Cardiac muscle cell (in vitro differentiated cells and primary cell): ENCODE measurements at places on chromosomes 11 and 22.

DNA sequence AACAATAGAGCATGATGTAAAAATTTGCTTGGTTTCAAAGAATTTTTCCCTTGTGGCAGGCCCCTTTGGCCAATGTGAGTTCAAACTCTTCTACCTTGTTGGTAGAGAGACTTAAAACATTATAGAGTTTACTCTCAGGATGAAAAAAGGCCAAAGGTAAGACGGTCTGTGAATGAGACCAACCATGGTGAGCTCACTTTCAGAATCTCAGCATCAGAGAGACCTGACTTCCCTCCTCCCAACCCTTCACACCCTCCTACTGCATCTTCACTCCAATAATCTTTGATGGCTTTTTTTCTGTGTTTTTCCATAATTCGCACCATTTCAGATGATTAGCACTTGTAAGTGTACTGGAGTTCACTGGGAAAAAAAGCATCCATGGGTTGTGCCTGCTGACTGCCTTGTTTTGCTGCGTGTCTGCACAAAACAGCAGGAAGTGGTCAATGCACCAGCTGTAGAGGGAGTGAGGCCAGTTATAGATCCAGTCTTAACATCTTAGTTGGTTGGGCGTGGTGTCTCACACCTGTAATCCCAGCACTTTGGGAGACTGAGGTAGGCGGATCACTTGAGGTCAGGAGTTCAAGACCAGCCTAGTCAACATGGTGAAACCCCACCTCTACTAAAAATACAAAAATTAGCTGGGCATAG lies 64.1 kb downstream of the SLC1A2 start:
- H3K27me3 ChIP-seq: no peaks in the 10 kb centered on the region
- H3K4me1 ChIP-seq: peaks cover 13% of the 10 kb centered on the region
- no peak overlapping the region for H3K27ac ChIP-seq
- no peak for DNase-seq
- H3K4me3 ChIP-seq: no peak overlapping the region

GRCh38 chr22:27635435-27635834 lies 166.1 kb downstream of the MN1 start:
- H3K27me3 ChIP-seq: no peaks in the 10 kb centered on the region
- H3K36me3 ChIP-seq: no peaks in the 10 kb centered on the region
- no peak overlapping the region for H3K27ac ChIP-seq
- no peak overlapping the region for H3K4me3 ChIP-seq
- DNase-seq: no peak
- H3K4me1 ChIP-seq: peaks cover 31% of the 10 kb centered on the region

- no peaks in the 10 kb centered on the region for H3K27me3 ChIP-seq
- no peak for DNase-seq
- no peak overlapping the region for H3K27ac ChIP-seq
- no peaks in the 10 kb centered on the region for H3K36me3 ChIP-seq
- no peak overlapping the region for H3K4me3 ChIP-seq
Measured at GRCh38 chr11:46034041-46034440, 87.2 kb downstream of the PHF21A start.

DNA sequence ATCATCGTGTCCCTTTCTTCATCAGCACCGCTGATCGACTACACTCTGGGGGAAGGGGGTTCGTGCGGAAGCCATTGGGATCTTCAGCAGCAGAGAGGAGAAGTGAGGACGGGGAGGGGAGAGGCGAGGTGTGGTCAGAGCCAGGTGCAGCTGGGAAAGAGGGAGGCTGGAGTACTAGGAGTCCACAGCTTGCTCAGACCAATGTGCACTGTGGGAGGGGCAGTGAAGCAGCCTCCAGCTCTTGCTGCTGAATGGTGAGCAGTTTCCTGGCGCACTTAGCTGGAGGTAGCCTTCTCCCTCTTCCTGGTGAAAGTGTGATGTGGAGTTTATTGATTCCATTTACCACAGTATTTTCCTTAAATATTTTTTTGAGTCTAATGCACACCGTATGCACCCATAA lies 99.0 kb upstream of the NECTIN1 start:
- H3K36me3 ChIP-seq: no peaks in the 10 kb centered on the region
- no peak for DNase-seq
- H3K4me1 ChIP-seq: no peaks in the 10 kb centered on the region
- no peak overlapping the region for H3K4me3 ChIP-seq
- no peak overlapping the region for H3K27ac ChIP-seq

GRCh38 chr11:75966537-75967287 lies 151.7 kb downstream of the UVRAG start:
- H3K27me3 ChIP-seq: no peaks in the 10 kb centered on the region
- H3K4me3 ChIP-seq: no peak overlapping the region
- peak; percentile 89 for DNase-seq
- no peaks in the 10 kb centered on the region for H3K4me1 ChIP-seq

DNA sequence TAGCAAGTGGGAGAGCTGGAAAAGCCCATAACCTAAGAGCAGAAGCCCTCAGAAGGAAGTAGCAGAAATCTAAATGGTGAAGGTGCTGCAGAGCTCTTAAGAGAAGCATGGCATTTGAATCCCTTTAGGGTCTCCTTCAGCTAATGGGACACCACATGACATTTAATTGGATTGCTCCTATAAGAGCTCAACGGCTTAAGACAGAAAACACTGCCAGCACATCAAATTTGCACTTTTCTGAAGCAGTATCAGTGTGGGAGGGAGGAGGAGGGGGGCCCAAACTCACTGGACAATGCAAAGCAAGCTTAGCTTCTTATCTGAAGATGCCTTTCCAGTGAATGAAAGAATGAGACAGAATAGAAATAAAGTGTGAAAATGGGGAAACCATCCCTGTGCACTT lies 287.9 kb upstream of the MTNR1B start:
- no peak for DNase-seq
- no peak overlapping the region for H3K27ac ChIP-seq
- no peaks in the 10 kb centered on the region for H3K27me3 ChIP-seq

DNA sequence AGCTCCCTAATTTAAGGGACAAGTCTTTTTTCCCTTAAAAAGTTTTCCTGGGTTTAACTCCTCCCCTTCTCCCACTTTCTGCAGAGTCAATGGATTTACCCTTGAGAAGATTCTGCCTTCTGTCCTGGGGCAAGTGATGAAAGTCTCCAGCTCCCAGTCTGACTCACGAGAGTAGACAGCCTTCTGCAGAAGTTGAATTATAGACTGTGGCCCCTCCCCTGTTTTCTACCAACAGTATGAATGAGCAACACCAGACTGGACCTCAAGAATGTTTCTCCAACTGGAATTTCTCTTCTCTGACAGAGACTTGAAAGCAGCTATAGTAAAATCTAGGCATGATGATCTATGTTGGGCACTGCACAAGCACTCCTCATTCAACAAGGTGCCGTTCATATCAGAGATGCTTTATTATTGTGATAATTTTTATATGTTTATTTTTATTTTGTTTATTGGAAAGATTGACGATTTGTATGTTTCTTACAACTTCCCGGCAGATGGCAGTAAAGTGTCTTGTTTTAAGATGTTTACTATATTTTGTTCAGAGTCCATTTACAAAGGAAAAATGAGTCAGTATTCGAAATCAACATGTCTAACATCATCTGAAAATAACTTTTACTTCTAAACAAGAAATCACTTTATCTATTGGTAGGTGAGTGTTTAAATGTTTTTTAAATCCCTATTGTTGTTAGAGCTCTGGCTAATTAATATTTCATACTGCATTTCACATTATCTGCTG lies 56.6 kb downstream of the LMO2 start:
- no peak overlapping the region for H3K4me3 ChIP-seq
- H3K36me3 ChIP-seq: no peaks in the 10 kb centered on the region
- H3K27me3 ChIP-seq: peaks cover 20% of the 10 kb centered on the region
- H3K27ac ChIP-seq: no peak overlapping the region

GRCh38 chr11:44629732-44630345 lies 64.4 kb downstream of the CD82 start:
- no peaks in the 10 kb centered on the region for H3K27me3 ChIP-seq
- H3K36me3 ChIP-seq: no peaks in the 10 kb centered on the region
- no peak overlapping the region for H3K4me3 ChIP-seq
- peaks cover 13% of the 10 kb centered on the region for H3K4me1 ChIP-seq
- no peak for DNase-seq

DNA sequence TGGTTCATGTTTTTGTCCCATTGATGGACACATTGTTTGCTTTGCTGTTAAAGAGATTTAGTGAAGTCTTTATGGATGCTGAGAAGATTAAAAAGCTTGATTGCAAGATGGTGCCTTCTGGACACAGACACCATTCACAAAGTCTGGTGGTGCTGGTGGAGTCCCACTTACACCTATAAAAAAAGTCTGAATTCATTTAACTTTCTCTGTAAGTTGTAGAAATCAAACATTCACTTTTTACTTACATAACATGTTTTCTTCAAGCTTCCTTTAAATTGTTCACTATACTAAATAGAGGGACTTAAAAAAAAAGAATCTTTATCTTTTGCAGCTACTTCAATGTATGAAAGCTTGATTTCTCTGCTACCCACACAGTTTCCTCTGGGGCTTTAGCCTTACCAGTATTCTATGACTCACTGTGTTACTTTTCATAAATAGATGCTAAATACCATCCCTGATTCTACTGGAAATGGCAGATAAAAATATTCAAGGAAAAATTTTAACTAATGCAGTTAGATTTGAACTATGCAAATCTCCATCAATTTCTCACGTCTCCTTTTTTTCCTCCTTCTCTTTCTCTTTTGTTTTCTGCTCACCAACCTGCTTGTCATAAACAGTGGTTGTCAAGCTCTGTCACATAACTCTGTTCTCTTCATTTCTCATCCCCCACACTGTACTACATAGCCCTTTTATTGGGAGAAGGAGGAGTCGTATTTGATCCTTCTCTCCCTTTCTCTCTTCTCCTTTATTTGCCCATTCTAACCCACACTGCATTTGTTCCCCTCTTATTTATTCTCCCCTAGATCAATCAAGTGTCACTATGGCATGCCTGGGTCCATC lies 89.7 kb downstream of the FAM76B start:
- H3K36me3 ChIP-seq: no peaks in the 10 kb centered on the region
- no peak overlapping the region for H3K27ac ChIP-seq
- peak; percentile 62 for DNase-seq

GRCh38 chr22:49900441-49901230 lies 17.6 kb downstream of the ALG12 start:
- no peaks in the 10 kb centered on the region for H3K4me1 ChIP-seq
- no peak for DNase-seq
- H3K27ac ChIP-seq: no peak overlapping the region
- no peaks in the 10 kb centered on the region for H3K36me3 ChIP-seq
- no peak overlapping the region for H3K4me3 ChIP-seq
- H3K27me3 ChIP-seq: no peaks in the 10 kb centered on the region

GRCh38 chr11:36210529-36210928 lies 78.7 kb downstream of the COMMD9 start:
- H3K4me1 ChIP-seq: no peaks in the 10 kb centered on the region
- H3K4me3 ChIP-seq: no peak overlapping the region
- no peak overlapping the region for H3K27ac ChIP-seq
- DNase-seq: no peak
- H3K36me3 ChIP-seq: no peaks in the 10 kb centered on the region
- H3K27me3 ChIP-seq: no peaks in the 10 kb centered on the region

DNA sequence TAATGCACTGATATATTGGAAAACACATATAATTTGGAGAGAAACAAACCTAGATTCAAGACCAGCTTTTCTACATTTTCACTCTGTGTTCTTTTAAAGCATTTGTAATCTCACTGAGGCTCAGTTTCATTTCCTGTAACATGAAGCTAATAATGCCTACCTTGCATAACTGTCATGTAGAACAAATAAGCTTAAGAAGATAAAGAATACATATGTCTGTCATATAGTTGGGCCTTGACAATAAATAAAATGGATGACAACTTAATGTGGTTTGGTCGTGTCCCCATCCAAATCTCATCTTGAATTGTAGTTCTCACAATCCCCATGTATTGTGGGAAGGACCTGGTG lies 35.2 kb upstream of the FIBIN start:
- no peak for DNase-seq
- H3K27me3 ChIP-seq: no peaks in the 10 kb centered on the region
- no peaks in the 10 kb centered on the region for H3K36me3 ChIP-seq
- H3K4me1 ChIP-seq: no peaks in the 10 kb centered on the region

DNA sequence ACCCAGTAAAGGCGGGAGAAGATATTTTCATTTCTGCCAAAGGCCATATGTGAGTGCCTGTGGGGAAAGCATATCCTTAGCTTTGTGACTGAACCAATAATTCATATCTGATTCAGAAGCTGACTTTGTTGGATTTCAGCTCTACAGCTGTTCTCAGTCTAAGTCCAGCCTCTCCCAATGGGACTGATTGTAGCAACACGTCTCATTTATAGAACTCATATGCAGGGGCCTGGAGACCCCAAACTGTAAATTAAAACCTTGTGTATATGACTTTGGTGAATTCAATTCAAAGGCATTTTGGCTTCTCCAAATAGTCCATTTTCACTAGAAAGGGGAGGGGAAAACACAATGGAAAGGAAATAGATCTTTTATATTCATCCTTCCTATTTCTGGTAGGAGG lies 250.4 kb upstream of the SORL1-AS1 start:
- no peaks in the 10 kb centered on the region for H3K27me3 ChIP-seq
- no peaks in the 10 kb centered on the region for H3K36me3 ChIP-seq
- peaks cover 12% of the 10 kb centered on the region for H3K4me1 ChIP-seq
- H3K27ac ChIP-seq: no peak overlapping the region
- DNase-seq: no peak
